ENCODE measurements at places on chromosomes 3 and 15. TPM values are rescaled to one million over a fixed set of nuclear protein-coding genes. Genes with fewer than 3 reads are reported as not detected.
A peak's percentile ranks its signal among the peaks of the same experiment; 100 is the strongest.

GRCh38 chr3:35522450-35522849, 116.9 kb upstream of the ARPP21 start:
- DNase-seq, result no peak

The SCAANT1 gene
- not detected for total RNA-seq

The RTP1 gene
- total RNA-seq, result not detected

The BCL2A1 gene
- total RNA-seq, result not detected

DNA sequence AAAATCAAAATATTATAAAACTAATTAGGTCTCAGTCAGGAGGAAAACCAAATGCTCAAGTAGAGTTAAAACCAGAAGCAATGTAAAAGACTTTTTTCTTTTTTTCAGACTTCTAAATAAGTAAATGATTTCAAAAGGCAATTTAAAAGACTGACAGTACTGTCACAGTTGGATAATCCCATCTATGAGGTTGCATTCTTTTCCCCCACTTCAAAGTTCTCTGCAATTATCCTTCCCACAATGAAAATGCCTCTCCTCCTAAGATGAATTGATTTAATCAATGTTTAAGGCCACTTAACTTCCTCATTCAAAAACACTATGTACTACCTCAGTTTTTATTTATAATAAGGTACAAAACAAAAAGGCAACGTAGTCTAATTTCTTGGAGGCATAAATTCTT, 8.1 kb downstream of the MRPL3 start:
- no peak for DNase-seq

GRCh38 chr15:45785897-45786296, 151.1 kb downstream of the SQOR start:
- no peak for DNase-seq

DNA sequence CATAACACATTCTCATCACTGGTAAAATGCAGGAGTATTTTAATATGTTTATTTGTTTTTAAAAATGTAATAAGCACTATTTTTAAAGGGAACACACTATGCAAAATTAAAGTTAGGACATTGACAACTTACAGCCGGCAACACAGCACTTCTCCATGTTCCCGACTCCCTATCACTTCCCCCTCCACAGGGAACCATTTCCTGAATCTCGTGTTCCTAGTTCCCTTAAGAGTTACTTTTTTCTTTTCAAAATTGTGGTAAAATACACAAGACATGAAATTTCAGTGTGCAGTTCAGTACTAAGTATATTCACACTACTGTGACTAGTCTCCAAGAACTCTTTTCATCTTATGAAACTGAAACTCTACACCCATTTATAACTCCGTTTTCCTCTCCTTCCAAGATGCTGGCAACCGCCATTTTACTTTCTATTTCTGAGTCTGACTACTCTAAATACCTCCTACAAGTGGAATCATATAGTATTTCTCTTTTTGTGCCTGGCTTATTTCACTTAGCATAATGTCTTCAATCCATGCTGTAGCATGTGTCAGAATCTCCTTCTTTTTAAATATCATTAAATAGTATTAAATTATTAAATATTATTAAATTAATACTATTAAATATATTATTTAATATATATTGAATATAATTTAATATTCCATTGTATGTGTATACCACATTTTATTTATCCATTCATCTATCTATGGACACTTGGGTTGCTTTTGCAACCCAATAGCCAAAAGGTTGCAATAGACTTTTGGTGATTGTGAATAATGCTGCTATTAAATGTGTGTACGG, 25.9 kb upstream of the UBE2Q2 start:
- peak; percentile 34 for DNase-seq

- DNase-seq, result no peak
Measured at GRCh38 chr3:127680798-127681221, 8.1 kb downstream of the ABTB1 start.

Measured in A172 (cell line).